T follicular helper cell (primary cell): ENCODE measurements at places on chromosomes 7 and 10.

- no peak for DNase-seq
Observed at GRCh38 chr10:104246976-104247375, 7.7 kb upstream of the GSTO1 start.

DNA sequence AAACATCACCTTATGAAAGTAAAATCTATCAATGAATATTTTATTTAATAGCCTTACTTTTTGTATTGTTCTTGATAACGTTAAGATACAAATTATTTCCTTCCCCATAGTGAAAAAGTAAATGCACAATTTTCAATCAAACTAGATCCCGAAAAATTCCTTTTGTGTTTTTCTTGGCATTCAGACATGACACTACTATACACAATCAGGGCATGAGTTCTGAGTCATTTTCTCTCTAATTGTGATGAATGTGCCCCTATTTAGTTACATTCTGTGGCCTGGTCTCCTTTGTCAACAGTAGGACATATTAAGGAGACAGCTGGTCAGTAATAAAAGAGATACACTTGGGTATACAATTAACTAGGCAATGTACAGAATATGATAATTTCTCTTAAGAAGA is 19.8 kb downstream of the COL1A2 start:
- no peak for DNase-seq

DNA sequence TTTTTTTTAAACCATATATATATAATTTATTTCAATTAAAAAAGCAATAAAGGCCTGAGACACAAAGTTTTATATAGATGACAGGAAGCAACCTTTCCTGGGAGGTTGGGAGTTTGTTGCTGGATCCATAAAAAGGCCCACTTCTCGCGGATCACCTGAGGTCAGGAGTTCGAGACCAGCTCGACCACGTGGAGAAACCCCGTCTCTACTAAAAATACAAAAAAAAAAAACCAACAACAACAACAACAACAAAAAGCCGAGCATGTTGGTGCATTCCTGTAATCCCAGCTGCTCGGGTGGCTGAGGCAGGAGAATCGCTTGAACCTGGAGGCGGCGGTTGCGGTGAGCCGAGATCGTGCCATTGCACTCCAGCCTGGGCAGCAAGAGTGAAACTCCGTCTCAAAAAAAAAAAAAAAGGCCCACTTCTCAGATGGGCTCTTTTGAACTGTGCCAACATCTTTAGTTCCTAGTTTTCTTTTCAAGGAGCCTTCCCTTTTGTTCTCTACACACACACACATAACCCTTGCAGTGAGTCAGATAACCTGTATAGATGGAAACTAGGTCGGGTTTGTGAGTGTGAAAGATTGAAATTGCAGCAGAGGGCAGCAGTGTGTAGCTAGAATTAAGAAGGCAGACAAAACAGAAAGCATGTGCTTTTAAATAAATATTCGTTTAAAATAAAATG is 1.2 kb upstream of the SMNDC1 start:
- peak; percentile 43 for DNase-seq

DNA sequence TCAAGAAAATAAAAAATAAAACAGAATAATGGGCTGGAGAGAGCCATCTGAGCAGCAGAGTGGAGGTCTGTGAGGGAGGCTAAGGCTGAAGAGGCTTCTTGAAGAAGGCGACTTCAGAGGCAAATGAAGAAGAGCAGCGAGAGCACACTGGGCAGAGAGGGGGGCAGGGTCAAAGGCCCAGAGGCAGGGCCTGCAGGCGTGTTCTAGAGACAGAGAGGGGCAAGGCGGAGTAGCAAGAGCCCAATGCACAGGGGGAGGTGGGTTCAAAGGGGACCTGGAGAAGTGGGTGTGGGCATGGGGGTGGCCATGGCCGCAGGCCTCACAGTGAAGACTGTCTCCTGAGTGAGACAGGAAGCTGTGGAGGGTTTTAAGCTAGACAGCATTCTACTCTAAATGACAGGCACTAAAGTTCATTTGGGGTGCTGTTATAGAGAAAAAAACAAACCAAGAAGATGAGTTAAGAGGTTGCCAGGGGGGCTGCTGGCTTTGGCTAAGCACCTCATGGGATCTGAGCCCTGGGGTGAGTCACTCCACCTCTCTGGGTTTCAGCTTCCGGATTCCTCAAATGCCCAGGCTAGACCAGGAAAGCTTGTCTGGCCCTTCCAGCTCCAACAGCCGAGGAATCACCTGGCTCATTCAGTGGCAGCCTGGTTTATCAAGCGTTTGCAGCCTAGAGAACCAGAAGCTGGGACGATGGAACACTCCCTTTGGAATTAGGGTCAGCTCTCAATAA is 81.7 kb downstream of the DLG5 start:
- DNase-seq: no peak

GRCh38 chr7:29424295-29424983 is 139.2 kb upstream of the PRR15 start:
- no peak for DNase-seq

GRCh38 chr7:590731-591551 is 71.3 kb upstream of the PDGFA start:
- no peak for DNase-seq

DNA sequence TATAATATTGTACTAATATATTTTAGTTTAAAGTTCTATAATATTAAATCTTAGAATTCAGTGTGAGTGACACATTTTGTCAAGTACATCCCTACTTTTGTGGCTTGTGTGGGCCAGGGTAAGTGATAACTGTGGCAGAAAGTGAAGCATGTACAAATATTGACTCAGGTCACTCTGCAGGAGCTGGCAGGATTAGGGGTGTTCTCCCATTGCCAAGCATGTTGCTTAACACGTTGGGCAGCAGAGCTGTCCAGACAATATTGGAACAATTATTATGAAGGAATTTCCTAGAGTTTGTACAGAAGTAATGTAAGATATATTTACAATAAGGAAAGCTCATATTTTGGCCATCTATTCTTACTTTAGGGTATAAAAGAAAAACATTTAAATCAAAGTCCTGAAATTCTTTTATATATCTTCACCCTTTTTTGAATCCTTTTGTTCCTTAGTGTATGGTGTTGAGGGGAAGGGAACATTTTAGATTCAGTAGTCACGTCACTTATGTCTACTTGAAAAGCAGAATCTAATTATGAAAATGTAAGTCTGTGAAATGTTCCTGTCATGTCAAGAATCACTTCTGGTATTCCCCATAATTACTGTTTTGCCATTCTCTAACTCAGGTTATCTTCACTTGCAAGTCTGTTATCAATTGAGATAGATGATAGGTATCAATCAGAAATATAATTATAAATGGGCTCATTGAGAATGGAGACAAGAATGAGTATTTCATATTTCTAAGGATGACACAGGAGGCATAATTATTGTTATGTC is 4.0 kb downstream of the HDAC9 start:
- DNase-seq: no peak

DNA sequence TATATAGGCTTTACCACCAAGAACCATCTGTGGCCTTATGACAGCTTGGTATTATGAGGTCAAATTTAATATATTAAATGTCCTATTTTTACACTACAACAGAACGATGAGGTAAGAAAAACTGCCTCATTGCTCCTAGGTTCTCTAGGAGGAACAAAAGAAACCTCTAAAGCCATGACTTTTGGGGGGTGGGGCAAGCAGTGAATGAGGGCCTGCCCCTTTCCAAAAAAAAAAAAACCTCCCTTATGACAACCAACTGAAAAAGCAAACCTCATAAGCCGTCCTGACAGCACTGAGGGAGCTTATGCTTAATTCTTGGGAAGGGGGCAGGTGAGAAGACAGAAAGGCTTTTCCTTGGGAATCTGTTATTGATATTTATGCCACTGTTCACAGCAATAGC is 116.6 kb downstream of the KMT2E start:
- DNase-seq: no peak

DNA sequence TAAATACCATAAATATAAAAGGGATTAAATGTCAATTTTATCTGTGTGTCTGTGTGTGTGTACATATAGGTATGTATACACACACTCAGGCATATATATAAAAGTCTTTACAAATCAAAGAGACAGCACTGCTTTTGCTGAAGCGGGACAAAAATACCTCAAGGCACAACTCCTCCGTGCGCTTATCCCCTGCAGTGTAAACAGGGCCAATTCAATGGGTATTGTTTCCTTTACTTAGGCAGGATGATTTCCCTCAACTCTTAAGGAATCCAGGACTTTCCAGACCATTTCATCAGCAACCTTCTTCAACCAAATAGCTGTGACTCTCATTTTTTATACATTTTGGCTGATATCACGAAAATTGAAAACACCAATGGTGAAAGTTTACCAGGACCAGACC is 227.7 kb downstream of the CRPPA start:
- no peak for DNase-seq

- no peak for DNase-seq
Observed at GRCh38 chr7:14698239-14698638, 204.3 kb downstream of the DGKB start.

DNA sequence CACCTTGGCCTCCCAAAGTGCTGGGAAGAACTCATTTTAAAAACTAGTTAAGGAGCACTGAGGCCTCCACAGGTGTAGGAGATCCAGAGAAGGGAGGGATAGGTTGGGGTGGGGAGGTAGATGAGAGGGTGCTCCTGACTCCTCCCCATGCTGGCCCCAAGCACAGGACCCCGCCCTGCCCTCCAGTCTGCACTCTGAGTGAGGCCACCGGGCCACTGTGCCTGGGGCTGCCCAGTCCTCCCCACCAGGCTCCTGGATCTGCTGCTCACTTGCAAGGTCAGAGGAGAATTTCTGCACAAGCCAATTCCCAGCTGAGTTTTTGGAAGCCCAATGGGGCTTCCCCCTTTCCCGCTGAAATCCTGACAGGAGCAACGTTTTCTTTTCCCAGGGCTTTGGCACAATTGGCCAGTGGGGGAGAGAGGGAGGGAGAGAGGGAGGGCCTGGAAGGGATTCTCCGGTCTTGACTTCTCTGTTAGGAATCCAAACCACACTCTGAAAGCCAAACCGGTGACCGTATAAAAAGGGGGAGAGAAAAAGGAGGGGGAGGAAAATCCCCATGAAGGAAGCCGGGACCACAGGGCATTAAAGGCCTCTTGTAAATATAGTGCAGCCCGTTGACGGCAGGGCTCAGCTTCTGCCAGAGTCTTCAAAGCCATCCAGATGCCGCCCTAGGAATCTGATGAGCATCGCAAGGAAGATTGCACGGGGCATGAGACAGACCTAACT is 116.2 kb downstream of the SH3PXD2A start:
- DNase-seq: no peak

GRCh38 chr10:72663971-72664370 is 28.0 kb upstream of the MCU start:
- no peak for DNase-seq

DNA sequence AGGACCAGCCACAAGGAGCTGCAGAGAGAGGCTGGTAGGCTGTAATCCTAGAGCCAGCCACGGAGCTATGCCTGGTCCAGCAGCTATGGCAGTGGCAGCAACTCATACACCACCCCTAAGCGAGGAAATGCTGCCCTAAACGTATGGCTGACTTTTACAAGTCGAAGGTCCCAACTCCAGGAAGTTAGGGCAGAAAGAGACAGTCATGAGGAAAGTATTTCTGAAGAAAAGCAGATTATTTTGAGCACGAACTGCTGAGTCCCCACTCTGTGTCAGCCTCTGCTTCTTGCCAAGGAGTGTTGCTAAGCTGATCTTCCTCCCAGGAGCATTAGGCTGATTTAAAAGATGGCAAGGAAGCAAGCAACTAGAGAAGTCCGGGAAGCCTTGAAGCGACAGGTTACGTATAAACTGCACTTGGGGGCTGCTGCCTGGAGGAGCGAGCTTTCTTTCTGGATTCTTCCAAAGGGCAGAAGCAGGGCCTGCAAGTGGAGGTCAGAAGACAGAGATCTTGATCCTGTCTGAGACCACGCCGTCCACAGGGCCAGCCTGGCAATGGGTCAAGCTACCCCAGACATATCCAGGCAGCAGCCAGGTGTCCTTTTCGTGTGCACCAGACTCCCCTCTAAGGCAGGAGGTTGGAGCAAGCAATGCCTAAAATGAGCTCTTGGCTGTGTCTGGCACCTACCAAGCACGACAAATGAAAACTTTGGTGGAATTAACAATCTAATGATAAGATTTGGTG is 39.4 kb downstream of the PLXNA4 start:
- no peak for DNase-seq

GRCh38 chr10:841535-841934 is 90.0 kb downstream of the LARP4B start:
- no peak for DNase-seq

DNA sequence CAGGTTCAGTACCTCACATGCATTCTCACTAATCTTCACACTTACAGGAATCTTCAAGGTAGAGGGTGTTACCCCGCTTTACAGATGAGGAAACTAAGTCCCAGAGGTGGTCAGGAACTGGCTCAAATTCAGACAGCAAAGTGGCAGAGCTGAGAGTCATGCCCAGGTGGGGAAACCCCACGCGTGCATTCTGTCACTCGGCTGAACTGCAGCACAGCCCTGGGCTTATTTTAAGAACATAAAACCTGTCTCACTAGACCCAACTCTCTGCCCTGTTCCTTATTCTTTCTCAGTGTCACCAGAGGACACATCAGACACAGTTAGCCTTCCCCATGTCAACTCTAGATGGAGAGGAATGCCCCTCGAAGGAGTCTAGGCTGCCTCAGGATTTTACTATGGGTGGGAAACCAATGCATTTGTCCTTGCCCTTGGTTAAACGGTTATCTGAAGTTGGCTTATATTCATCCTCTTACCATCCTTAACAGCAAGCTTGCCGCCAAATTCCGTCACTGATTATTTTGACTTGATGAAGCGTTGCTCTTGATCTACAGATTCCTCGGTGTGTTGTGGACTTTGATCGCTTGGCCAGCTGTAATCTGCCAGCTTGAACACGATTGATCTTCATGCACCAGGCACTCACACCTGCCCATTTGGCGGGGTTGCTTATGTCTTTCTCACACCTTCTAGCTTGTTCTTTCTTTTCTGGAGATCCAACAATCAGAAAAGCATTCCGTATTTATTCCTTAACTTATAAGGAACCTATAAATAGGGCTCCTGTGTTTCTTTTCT is 627.9 kb downstream of the SDK1 start:
- no peak for DNase-seq

GRCh38 chr10:5142199-5142598 is 42.8 kb downstream of the AKR1C8 start:
- no peak for DNase-seq

DNA sequence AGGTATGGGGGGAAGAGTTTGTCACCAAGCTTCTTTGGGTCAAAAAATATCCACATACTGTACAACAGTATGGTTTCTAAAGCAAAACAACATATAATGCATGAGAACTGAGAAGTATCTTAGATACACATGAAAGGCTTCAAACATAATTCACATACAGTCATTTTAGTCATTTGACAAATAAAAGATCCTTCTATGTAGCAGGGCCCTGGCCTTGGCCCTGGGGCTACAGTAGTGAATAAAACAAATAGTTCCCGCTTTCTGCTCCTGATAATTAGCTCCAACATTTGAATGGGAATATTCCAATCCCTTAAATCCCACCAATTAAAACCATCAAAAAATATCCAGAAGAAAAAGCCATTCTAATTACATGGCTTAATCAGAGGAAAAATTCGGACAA is 51.3 kb downstream of the MALSU1 start:
- no peak for DNase-seq

DNA sequence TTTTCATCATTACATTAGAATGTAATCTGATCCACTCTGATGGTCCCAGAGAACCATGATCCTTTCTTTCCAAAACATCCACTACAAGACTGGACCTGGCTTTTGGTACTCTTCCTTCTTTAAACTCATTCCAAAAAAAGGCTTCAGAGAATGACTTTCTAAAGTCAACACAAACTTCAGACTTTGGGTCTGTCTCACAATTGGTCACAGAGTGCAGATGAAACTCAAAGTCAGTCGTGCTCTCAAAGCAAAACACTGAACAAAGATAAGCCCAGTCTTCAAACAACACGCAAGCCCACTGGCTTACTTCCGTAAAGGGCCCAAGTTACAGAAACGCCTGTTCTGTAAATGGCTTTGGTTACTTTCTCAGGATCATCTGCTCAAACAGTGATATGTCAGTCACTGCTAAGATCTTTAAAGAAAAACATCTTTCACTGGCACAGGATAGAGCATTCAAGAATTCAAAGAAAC is 250.9 kb upstream of the MKLN1 start:
- no peak for DNase-seq
